AG09319 (cell line): ENCODE measurements at places on chromosomes 2 and 18.

GRCh38 chr18:11391661-11392060 is 217.7 kb upstream of the SLC35G4 start:
- no peak for DNase-seq

DNA sequence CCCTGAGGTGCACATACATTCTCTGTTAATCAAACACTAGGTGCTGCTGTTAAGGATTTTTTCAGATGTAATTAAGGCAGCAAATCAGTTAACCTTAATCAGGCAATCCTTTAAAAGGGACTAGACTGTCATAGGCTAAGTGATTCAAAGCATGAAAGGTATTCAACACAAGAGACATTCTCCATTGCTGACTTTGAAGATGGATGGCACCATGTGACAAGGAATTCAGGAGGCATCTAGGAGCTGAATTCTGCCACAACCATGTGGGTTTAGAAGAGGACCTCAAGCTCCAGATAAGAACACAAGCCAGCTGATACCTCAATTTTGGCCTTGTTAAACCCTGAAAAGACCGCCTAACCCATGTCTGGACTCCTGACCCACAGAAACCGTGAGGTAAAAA is 84.0 kb downstream of the SMAD2 start:
- no peak for DNase-seq

GRCh38 chr2:20519309-20519708 is 72.4 kb downstream of the RHOB start:
- DNase-seq, result no peak

DNA sequence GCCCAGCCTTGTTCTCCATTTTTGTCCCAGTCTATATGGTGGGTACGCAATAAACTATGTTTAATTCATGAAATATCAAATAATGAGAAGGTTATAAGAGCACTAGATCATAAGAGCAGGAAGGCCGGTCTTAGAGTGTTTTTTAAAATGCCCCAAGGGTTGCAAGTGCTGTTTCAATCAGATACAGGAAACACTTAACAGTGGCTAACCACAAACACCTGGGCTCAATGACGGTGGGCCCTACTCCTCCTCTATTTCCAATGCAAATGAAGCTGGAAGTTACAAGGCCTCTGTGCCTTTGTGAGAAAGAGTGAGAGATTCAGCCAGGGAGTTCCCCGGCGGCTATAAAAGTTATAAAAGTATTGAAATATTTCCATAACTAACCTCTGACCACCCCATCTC is 18.9 kb upstream of the WDR33 start:
- no peak for DNase-seq

GRCh38 chr2:157746234-157746950 is 117.7 kb upstream of the ACVR1C start:
- DNase-seq, result no peak

GRCh38 chr18:21834299-21834660 is 93.7 kb downstream of the MIB1 start:
- DNase-seq, result no peak

GRCh38 chr2:173357346-173357745 is 2.7 kb downstream of the CDCA7 start:
- DNase-seq, result no peak

DNA sequence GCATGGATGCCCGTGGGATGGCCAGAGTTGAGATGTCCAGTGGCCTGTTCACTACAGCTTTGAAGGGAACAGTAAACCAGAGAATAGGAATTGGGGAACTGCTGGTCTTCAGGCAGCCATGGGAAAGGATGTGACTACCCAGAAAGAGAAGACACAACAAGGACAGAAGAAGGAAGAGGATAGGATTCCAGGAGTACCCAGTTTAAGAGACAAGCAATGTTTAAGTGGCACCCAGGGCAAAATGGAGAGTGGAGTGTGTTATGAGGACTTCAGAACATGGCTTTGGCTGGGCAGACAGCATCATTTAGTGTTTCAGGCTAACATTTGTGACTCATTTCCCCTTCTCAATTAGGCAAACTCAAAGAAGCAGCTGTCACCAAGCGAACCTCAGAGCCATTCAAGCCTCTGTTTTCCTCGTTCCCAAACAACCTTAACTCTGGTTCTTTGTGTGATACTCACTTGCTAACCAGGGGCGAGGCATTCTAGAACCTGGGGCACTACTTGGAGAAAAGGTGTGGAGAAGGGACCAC is 4.0 kb upstream of the FAM124B start:
- DNase-seq, result no peak

DNA sequence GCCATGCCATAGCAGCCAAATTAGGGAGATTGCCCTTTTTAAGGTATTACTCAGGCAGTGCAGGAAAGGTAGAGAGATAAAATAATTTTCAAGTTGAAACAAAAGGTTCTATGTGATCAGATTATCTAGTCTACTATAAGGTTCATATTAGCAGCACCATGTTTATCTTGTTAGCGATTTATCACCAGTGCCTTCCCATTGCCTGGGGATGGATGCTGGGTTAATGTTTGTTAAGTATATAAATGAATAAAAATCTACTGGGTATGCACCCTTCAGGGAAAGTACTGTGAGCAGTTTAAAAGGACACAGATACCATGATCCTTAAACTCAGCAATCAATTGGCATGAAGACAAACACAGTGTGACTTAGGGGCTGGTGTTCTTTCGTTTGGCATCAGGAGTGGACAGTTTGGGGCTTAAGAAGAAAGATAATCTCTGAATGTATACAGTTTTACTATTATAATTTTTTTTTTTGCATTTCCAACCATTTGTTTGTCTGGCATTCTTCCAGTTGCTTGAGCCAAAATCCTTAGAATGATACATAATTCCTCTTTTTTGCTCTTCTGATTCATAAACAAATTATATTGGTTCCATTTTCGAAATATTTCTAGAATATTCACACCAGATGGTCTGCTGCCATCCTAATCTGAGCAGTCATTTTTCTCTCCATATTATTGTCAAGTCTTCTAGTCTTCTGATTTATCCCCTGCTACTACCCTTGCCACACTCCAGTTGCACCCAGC is 512.8 kb upstream of the SLC8A1 start:
- no peak for DNase-seq

- peak; percentile 53 for DNase-seq
These were observed 47.2 kb upstream of the ZNG1B start for GRCh38 chr2:113390124-113390849.

- DNase-seq, result no peak
These were observed 106.1 kb downstream of the ETAA1 start for GRCh38 chr2:67503066-67503795.

DNA sequence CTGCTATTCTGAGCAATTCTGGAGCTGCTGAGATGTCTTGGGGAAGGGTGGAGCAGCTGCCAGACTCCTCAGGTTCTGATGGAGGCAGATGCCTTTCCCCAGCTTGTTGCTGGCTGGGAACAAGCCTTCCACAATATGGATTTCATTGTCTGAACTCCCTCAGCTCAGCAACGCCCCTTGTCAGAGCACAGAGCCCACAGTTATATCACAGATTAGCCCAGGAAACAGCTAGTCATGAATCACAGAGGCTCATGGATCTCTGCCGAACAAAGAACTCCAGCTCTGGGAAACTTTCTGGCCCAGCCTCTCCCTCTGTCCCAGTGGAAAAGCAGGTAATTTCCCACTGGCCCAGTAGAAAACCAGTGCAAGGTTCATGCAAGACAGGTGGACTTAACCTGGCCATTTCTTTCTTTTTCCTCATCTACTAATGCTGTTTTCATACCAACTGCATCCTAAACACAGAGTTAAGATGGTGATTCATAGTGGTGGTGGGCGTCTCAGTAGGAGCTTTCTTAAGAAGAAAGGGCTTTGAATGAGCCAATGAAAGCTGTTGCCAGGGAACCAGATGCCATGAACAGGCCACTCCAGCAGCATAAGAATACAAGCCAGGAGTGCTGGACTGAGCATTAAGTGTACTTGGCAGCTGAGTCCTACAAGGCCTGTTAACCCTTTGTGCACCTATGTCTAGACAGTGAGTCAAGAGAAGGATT is 8.7 kb upstream of the KIAA2012 start:
- DNase-seq, result peak; percentile 73

- no peak for DNase-seq
These were observed 73.1 kb downstream of the RTP5 start for GRCh38 chr2:241942416-241943208.

- no peak for DNase-seq
These were observed 468.4 kb upstream of the HNRNPA3 start for GRCh38 chr2:176744146-176744545.

GRCh38 chr18:47970664-47971531 is 40.4 kb upstream of the SMAD2 start:
- no peak for DNase-seq

- DNase-seq, result no peak
These were observed 43.1 kb downstream of the MERTK start for GRCh38 chr2:111941531-111941930.

DNA sequence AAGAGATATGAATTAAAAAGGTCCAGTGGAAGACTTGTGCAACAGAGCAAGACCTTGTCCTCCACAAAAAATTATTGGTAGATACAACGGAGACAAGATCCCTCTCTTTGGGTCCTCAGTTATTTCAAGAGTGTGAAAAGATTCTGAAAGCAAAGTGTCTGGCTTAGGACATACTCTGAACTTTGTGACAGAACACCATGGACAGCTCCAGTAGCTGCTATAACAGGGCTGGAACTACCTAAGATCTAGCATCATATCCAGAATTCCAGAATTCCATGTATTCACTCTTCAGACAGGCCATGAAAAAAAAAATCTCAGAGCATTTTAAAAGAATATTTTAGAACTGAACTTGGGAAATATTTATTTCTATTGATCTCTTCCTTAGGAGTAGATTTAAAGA is 74.8 kb upstream of the ZBTB14 start:
- no peak for DNase-seq

GRCh38 chr2:65518751-65519150 is 86.4 kb upstream of the SPRED2 start:
- DNase-seq, result no peak

DNA sequence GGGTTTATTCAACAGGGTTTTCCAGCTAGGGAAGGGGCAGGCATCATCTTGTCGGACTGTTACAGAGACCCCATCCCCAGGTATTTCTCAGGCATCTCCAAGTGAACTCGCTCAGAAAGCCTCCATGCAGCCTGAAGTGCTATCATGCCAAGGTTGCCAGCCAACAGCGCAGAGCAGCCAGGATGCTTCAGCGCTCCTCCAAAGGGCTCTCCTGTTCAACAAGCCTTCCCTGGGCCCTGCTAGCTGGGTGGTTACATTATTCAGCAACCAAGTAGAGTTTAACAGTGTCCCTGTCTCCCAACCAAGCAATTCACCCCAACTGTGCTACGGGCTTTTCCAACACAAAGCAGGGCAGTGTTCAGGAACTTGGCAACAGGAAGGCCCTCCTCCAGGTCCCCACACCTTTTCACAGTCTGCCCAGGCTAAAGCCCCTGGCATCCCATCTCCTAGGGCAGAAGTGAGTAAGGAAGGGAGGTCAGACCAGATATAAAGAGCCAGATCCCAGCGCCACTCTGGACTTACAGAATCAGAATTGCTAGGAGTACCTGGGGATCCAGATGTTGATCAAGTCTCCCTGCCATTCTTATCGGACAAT is 52.9 kb downstream of the ZBTB7C start:
- no peak for DNase-seq

GRCh38 chr2:29583104-29583503 is 338.3 kb downstream of the ALK start:
- peak; percentile 32 for DNase-seq

- no peak for DNase-seq
These were observed 131.2 kb downstream of the TMEM18 start for GRCh38 chr2:545711-546650.

GRCh38 chr2:23378496-23378895 is 6.5 kb upstream of the KLHL29 start:
- DNase-seq, result no peak

DNA sequence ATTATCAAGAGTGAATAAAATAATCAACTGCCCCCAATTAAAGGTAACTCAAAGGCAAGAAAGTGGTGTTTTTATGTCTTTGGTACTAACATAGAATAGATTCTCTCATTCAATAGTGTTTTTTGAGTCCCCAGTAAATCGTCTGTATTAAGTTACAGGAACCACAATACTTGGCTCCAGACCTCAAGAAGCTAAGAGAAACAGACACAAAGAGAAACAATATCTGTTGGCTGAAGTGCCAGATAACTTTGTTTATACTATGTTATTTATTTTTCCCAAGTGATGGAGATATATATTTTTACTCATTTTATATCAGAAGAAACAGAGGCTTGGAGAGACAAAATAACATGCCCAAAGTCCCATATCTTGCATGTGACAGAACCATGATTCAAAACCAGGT is 201.7 kb upstream of the HNRNPA3 start:
- DNase-seq, result no peak

DNA sequence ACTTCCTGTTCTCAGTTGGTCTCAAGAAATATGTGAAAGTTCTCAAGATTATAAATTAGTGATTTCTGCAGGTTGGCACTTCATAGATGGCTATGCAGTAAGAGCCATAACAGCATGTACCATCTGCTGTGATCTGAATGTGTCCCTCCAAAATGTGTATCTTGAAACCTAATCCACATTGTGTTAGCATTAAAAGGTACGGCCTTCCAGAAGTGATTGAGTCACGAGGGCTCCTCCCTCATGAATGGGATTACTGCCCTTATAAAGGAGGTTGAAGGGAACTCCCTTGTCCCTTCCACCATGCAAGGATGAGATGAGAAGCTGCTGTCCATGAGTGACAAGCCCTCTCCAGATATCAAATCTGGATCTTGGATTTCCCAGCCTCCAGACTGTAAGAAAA is 45.0 kb downstream of the METTL4 start:
- DNase-seq, result no peak

- no peak for DNase-seq
These were observed 9.2 kb upstream of the KYNU start for GRCh38 chr2:142868229-142868762.

DNA sequence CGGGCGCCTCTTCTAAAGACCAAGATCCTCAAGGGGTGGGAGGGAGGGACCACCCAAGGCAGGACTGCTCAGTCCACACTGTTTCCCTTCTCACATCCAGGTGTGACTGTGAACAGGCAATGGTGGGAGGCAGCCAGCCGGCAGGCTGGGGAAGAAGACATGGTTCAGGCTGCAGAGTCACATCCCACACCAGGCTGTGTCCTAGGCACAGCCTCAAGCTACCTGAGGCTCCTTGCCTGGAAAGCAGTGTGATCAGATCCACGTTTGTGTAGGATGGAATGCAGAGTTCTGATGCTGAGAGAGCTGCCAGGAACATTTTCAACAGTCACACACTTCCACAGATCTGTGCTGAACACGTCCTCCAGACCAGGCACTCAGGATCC is 16.4 kb downstream of the SLC66A2 start:
- no peak for DNase-seq

DNA sequence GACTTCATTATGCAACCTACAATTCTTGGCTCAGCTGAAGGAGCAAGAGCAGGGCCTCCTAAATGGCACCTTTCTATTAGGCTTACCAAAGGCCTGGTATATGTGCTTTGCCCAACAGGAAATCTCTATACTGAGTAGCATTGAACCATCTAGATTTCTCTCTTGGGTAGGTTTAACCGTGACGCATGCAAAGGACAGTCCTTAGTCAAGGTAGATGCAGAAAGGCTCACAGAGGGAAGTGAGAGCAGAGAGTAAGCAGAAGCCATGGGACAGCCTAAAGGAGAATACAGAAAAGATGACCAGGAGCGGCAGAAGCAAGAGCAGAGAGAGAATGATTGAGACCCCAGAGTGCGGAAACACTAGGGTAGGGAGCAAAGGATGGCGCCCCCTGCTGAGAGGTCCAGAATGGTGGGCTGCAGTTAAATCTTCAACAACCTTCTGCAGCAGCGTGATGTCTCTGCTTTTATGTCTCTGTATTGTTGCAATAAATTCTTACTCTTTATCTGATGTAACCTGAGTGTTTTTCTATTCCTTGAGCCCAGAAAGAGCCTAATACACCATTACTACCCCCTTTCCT is 4.7 kb upstream of the OSBPL1A start:
- DNase-seq, result no peak
